ENCODE measurements at places on chromosomes 16 and 17.

GRCh38 chr16:87017371-87018012 lies 299.7 kb downstream of the C16orf95 start:
- DNase-seq: no peak

- no peak for DNase-seq
These were observed 104.7 kb downstream of the MRM1 start for GRCh38 chr17:36705874-36706731.

DNA sequence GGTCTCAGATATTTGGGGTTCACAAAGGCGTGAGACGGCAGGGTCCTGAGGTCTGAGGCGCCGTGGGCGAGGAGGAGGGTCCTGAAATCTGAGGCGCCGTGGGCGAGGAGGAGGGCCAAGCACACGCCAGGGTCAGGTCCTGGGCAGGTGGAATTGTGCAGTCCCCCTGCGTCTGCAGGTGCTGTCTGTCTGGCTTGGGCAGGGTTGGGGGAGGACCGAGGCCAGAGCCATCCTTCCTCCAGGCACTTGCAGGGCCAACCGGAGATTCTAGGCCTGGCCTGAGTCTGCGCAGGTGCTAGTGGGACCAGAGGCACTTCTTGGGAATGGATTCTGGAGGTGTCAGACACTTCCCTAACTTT lies 2.4 kb upstream of the APRT start:
- DNase-seq: no peak

DNA sequence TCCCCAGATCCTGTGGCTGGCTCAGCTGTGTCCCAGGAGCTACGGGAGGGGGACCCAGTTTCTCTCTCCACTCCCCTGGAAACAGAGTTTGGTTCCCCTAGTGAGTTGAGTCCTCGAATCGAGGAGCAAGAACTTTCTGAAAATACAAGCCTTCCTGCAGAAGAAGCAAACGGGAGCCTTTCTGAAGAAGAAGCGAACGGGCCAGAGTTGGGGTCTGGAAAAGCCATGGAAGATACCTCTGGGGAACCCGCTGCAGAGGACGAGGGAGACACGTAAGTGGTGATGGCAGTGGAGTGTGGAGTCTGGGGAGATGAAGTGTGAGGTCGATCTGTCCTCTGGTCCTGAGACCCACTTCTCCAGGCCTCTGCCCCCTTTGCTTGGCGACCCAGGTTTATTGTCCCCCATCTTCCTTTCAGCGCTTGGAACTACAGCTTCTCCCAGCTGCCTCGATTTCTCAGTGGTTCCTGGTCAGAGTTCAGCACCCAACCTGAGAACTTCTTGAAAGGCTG lies 585 bp downstream of the WRAP53 start:
- no peak for DNase-seq

- no peak for DNase-seq
These were observed 173.1 kb upstream of the IRX3 start for GRCh38 chr16:54459509-54460262.

All from frontal cortex (tissue), 4 donors.